ENCODE measurements at places on chromosomes 1 and 21.

- no peak overlapping the region for H3K4me3 ChIP-seq
- no peak overlapping the region for H3K27ac ChIP-seq
- H3K27me3 ChIP-seq = no peaks in the 10 kb centered on the region
- H3K36me3 ChIP-seq = no peaks in the 10 kb centered on the region
- DNase-seq = no peak
Observed at GRCh38 chr1:214518361-214518760, 33.0 kb downstream of the PTPN14 start.

DNA sequence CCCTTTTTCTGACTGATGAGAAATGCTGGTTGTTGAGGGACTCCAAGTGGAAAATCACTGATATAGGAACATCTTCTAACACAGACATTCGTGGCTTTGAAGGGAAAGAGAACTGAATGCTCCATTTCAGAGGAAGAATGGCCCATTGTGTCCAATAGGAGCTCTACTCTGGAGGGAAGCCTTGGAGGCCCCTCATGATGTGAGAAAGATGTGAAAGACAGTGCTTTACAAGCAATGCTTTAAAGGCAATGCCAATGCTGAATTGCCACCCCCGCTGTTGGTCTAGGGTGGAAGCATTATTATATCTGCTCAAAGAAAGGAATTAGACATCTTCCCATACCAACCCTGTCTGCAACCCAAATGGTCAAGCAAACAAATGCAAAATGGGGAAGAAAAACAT lies 13.7 kb downstream of the NMNAT2 start:
- DNase-seq = no peak
- H3K4me3 ChIP-seq = no peak overlapping the region
- no peaks in the 10 kb centered on the region for H3K4me1 ChIP-seq

DNA sequence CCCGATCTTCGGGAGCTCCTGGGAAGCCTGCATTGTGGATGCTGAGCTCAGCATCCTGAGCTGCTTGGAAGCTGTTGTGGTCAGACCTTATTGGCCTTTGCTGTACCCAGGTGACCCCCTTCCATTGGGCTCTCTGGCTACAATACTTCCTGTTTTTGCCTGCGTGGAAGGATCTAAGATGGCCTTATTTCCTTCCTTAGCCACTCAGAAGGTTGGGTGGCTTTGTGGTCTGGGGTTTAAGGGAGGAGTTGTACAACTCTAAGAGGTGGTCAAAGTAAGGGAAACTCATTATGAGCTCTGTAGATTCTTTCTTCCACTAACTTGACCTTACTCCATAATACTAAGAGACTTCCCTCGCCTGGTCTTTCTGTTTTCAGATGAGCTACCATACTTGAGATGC lies 17.7 kb downstream of the PFKFB2 start:
- H3K4me3 ChIP-seq = no peak overlapping the region
- DNase-seq = no peak
- H3K27me3 ChIP-seq = no peaks in the 10 kb centered on the region
- H3K27ac ChIP-seq = no peak overlapping the region

DNA sequence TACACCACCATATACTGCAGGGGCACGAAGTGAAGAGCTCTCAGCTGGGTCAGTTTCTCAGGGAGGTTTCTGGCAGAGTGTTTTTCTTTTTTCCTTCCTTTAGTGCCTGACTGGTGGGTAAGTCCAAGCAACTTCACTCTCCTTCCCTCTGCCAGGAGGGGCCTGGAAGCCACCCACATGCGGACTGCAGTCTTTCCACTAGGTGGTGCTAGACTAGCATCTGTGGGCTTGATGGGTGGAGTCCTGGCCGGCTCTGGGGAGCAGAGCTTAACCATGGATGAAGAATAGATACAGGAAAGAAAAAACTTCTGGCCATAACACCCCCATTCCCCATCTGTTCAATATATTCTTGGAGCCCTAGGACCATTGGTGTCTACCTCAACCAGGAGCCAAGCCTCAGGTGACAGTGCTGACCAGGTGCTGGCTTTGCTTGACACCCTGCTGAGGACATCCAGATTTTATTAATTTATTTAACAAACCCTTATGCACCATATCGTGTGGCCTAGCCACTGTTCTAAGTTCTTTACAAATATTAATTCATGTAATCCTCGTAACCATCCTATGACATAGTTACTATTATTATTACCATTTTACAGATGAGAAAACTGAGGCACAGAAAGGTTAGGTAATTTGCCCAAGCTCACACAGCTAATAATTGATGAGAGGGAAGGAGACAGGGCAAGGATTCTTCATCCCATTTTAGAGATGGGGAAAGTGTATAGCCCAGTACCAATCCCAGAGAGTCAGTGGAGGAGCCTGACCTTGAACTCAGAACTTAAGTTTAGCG lies 126.7 kb upstream of the CSF3R start:
- H3K27ac ChIP-seq = no peak overlapping the region
- no peaks in the 10 kb centered on the region for H3K27me3 ChIP-seq
- no peak overlapping the region for H3K4me3 ChIP-seq
- no peaks in the 10 kb centered on the region for H3K36me3 ChIP-seq

DNA sequence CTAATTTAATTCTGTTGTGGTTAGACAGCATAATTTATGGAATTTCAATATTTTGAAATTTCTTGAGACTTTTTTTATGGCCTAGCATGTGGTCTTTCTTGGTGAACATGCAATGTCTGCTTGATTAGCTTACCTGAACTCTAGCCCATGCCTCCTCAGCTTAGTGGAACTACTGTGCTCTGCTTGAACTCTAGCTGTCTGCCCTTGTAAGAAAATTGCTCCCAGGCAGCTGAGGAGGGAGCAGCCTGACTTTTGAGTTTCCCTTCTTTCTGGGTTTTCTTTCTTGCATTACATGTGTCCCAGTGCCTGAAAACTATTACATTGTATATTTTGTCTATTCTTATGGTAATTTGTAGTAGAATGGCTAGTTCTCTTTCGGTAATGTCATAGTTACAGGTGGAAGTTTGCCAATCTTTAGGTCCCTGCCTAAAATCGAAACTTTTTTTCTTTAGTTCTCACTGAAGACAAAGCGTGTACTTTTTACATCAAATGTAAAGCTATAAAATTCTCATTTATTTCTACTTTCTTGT lies 105.3 kb downstream of the MAST2 start:
- H3K27ac ChIP-seq = no peak overlapping the region
- H3K36me3 ChIP-seq = no peaks in the 10 kb centered on the region
- DNase-seq = no peak
- H3K27me3 ChIP-seq = no peaks in the 10 kb centered on the region

- no peak for DNase-seq
- no peaks in the 10 kb centered on the region for H3K36me3 ChIP-seq
- H3K4me1 ChIP-seq = no peaks in the 10 kb centered on the region
- no peak overlapping the region for H3K27ac ChIP-seq
- no peak overlapping the region for H3K4me3 ChIP-seq
Observed at GRCh38 chr1:172779491-172779890, 120.6 kb downstream of the FASLG start.

DNA sequence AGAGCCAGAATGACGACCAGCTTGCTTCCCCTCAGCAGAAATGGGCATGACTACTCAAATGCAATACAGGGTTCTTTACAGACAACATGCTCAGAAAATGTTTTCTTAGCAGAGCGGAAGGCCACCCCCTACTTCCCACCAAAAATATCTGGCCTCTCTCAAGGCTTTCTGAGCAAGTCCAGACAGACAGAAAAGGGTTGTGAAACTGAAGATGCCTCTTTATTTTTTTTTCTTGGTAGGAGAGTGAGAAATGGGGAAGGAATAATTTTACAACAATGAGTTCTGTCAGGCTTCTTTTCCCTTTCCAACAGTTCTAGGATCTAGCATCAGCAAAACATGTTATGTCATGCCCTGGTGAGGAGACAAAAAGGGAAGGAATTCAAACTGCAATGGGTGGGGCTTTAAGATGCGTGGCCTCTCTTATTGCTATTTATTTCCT lies 172.0 kb upstream of the CAMK1G start:
- peaks cover 46% of the 10 kb centered on the region for H3K4me1 ChIP-seq
- H3K27me3 ChIP-seq = no peaks in the 10 kb centered on the region
- H3K4me3 ChIP-seq = no peak overlapping the region
- H3K36me3 ChIP-seq = no peaks in the 10 kb centered on the region
- DNase-seq = no peak

DNA sequence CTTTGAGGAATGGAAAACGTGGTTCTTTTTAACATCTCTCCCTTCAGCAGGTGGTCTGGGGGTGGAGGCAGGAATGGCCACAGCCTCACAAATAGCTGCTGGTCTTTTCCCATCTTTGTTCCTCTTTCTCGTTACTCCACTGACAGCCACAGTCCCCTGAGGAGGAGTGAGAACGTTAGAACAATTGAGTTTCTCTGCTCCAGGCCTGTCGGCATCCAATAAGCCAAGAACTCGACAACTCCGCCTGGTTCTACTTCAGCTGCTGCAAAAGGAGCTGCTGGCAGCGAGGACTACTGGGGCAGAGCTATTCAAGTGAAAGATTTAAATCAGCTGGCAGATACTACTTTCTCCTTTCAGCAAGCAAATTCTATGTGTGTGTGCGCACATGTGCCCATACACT lies 169.5 kb upstream of the GALNT2 start:
- no peaks in the 10 kb centered on the region for H3K4me1 ChIP-seq
- no peak for DNase-seq
- H3K4me3 ChIP-seq = no peak overlapping the region
- H3K36me3 ChIP-seq = no peaks in the 10 kb centered on the region
- no peak overlapping the region for H3K27ac ChIP-seq

DNA sequence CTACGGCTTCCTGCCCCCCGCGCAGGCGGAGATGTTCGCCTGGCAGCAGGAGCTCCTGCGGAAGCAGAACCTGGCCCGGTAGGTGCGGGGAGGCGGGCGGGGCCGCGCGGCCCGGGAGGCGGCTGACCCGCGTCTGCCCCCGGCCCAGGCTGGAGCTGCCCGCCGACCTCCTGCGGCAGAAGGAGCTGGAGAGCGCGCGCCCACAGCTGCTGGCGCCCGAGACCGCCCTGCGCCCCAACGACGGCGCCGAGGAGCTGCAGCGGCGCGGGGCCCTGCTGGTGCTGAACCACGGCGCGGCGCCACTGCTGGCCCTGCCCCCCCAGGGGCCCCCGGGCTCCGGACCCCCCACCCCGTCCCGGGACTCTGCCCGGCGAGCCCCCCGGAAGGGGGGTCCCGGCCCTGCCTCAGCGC lies 16.6 kb downstream of the NOC2L start:
- no peak for DNase-seq
- no peaks in the 10 kb centered on the region for H3K36me3 ChIP-seq
- peak overlapping the region; percentile 72 for H3K27ac ChIP-seq
- H3K4me1 ChIP-seq = peaks cover 41% of the 10 kb centered on the region
